Putamen (tissue), 1 donor: ENCODE measurements at places on chromosomes 6 and 20.

- no peak for DNase-seq
Observed at GRCh38 chr6:148811459-148811858, 64.6 kb downstream of the UST start.

DNA sequence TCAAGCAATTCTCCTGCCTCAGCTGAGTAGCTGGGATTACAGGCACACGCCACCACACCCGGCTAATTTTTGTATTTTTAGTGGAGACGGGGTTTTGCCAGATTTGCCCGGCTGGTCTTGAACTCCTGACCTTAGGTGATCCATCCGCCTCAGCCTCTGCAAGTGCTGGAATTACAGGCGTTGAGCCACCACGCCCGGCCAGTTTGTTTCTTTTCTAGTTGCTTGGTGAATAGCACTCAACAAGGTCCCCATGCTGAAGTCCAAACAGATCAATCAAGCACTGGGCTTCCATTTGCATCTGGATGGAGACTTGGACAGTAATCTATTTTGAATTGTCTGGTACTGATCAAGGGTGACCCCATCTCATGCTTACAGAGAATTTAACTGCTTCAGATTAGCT lies 108.9 kb upstream of the FOXO3 start:
- no peak for DNase-seq

GRCh38 chr6:163998496-163998895 lies 584.0 kb downstream of the QKI start:
- no peak for DNase-seq

GRCh38 chr6:134903448-134903847 lies 46.5 kb downstream of the ALDH8A1 start:
- no peak for DNase-seq

DNA sequence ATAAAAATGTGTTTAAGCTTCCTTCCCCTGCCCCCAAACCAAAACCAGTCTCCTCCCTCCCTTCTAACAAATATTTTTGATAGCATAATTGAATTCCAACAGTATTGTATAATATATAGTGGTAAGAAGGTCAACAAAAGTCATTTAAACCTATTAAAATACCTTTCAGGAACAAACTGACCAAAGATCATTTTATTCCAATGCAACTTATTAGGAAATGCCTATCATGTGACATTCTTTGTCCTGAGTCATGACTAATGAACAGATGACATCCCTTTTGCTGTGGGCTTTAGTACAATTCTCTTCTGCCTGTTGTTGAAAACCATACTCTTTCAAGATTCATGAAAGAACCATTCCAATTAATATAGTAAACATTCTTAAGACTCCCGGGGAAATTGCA lies 51.5 kb upstream of the TRAF3IP2 start:
- DNase-seq, result no peak

DNA sequence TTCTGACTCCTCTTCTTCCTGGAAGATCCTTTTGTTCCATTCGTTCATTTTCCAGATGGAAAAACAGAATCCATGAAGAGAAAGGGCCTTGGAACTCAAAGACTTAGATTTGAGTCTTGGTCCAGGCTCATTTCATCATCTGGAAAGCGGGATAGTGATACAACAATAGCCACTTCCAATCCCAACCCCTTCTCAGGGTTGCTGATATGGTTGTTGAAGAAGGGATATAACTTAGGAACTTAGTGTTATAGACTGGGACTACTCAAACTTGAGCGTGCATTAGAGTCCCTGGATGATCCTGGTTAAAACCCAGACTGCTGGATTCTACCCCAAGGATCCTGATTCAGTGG lies 1.3 kb downstream of the GDAP1L1 start:
- no peak for DNase-seq

DNA sequence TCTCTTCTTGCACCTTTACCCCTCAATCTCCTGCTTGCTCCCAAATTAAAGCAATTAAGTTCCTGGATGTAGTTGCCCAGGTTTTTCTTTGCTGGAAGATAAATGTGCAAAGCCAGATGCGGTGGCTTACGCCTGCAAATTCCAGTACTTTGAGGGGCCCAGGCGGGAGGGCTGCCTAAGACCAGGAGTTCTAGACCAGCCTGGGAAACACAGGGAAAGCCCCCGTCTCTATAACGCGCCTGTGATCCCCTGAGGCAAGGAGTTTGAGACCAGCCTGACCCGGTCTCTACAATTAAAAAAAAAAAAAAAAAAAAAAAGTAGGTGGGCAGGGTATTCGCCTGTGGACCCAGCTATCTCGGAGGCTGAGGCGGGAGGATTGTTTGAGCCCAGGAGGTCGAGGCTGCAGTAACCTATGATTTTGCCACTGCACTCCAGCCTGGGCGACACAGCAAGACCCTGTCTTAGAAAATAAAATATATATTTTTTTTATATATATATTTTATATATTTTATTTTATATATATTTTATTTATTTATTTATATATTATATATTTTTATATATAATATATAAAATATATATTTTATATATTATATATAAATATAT lies 461 bp upstream of the DCDC2 start:
- DNase-seq, result no peak

- DNase-seq, result no peak
Observed at GRCh38 chr6:125752773-125753172, 3.3 kb downstream of the HEY2 start.

DNA sequence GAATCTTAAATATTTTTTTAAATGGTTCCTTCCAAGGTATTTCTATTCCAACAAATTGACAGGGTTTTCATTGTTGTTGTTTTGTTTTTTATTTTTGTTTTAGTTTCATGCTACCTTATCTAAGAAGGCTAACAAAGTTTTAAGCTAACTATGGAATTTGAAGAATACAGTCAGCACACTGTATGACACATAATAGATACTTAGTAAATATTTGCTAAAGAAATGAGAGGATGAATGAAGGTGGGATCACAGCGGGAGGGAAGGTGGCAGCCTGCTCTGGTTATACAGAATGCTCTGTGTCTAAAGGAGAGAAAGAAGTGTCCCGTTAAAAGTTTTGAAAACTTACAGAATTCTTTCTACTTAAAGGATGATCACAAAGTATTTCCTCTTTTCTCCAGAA lies 43.7 kb upstream of the DST start:
- DNase-seq, result no peak

DNA sequence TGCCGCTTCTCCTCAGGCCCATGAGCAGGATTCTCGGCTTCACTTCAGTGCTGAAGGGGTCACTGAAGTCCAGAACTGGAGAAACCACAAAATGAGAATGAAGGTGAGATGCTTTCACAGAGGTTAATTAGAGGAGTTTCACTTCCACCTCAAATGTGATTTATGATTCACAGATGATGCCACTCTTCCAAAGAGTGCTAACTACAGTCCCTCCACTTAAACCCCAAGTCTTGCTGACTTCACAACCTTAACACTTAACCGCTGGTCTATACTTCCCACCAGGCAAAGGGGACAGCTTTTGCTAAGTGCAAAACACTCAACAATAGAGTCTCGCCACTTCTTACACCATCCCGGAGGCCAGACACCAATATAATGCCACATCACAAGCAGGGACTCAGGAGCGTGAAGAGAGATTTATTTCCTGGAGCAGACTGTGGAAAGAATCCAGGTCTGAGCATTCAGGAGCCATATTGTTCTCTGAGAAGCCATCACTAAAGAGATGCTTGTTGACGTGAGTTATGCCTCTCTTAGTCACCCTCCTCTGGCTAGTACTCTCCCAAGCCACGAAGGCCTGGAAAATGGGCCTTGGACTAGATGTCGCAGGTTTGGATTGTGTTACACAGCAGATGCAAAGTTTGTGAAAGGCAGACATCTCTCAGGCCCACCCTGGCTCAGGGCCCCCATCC lies 24.4 kb downstream of the RRAGD start:
- DNase-seq, result no peak

GRCh38 chr20:661474-662270 lies 8.7 kb upstream of the SRXN1 start:
- no peak for DNase-seq

DNA sequence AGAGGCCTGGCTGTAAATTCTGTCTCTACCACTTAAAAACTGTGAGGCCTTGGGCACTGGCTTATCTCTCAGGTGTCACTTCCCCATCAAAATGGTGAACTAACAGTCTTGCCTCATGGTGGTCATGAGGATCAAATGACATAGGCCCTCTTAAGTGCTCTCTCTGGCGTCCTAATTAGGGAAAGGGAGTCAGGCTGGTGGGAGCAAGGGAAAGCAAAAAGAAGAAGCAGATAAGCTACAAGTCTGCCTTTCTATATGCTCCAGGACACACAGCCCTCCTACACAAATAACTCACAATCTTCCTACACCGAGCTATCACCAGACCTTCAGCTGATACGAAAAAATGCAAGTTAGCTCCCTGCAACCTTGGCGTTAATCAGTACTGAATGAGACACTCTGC lies 19.5 kb upstream of the SLC22A16 start:
- no peak for DNase-seq

DNA sequence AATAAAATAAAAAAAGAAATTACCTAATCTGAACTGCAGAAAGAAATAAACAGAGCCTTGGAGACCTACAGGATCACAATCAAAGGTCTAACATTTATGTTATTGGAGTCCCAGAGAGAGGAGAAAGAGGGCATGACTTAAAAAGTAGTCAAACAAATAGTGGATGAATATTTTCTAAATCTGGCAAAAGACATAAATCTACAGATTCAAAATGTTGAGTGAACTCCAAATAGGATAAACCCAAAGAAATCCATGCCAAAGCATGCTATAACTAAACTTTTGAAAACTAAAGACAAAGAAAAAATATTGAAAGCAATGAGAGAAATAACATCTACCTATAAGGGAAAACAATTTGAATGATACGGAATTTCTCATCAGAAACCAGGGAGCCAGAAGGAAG lies 38.2 kb downstream of the PSMB1 start:
- no peak for DNase-seq

- no peak for DNase-seq
Observed at GRCh38 chr20:14921513-14921912, 584.1 kb upstream of the FLRT3 start.

DNA sequence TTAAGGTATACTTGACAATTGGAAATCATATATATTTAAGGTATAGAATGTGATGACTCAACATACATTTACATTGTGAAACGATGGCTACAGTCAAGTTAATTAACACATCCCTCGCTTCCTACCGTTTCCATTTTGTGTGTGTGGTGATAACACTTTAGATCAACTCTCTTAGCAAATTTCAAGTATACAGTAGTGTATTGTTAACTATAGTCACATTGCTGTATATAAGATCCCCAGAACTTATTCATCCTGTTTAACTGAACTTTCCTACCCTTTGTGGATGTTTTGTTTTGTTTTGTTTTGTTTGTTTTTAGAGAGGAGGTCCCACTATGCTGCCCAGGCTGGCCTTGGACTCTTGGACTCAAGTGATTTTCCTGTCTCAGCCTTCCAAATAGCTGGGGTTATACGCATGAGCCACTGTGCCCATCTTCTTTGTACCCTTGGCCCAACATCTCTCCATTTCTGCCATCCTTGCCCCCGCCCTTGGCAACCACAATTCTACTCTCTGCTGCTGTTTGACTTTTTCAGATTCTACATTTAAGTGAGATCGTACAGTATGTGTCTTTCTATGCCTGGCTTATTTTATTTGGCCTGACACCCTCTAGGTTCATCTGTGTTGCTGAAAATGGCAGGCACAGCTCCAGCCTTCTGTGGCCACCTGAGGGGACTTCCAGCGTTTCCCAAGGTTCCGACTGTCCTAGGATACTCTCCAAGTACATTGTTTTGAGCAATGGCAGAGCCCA lies 90.5 kb upstream of the SNX9 start:
- no peak for DNase-seq

DNA sequence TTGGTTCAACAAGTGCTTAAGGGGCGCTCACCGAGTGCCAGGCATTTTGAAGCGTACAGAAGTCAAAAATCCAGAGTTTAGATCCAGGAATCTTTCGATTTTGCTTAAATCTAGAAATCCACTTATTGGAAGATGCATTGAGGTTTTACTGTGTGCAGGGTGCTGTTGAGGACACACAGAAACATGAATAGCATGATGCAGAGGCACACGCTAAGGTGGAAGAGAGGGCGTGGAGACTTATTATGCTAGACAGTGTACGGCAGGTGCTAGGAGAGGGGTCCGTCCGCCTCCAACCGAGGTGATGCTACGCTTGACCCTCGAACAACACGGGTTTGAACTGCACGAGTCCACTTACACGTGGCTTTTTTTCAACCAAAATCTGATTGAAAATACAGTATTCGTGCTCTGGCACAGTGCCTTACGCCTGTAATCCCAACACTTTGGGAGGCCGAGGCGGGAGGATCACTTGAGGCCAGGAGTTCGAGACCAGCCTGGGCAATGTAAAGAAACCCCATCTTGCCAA lies 1.0 kb upstream of the KIF13A start:
- DNase-seq, result no peak

DNA sequence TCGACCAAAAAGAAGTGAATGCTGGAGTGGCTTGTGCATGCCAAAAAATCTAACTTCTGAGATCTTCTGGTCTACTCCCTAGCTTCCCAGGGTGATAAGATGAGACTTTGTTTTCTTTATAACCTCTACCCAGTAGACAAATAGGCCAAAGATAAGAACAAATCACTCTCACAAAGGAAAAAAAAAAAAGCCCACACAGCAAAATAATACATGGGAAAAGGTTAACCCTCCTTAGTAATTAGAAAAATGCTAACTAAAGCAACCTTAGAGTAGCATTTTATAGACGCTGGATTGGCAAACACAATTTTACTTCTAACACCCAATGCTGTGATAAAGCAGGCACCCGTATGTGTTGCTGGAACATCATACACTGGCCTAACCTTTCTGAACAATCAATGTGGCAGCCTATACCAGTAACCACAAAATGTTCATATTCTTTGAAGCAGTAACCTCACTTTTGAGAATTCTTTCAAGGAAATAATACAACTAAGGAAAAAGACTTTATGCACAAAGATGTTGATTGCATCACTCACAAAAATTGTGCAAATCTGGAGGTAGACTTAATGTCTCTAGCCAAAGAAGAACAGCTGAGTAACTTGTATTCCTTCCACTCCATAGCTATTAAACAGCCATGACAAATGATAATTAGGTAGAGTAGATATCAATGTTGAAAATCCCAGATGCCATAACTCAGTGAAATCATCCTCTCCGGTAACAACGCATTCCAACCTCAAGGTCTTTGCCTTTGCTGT lies 116.3 kb upstream of the QKI start:
- DNase-seq, result no peak
